ENCODE measurements at places on chromosomes 7 and 10.

- no peak for DNase-seq
These were observed 659 bp downstream of the OPTN start for GRCh38 chr10:13100349-13101294.

DNA sequence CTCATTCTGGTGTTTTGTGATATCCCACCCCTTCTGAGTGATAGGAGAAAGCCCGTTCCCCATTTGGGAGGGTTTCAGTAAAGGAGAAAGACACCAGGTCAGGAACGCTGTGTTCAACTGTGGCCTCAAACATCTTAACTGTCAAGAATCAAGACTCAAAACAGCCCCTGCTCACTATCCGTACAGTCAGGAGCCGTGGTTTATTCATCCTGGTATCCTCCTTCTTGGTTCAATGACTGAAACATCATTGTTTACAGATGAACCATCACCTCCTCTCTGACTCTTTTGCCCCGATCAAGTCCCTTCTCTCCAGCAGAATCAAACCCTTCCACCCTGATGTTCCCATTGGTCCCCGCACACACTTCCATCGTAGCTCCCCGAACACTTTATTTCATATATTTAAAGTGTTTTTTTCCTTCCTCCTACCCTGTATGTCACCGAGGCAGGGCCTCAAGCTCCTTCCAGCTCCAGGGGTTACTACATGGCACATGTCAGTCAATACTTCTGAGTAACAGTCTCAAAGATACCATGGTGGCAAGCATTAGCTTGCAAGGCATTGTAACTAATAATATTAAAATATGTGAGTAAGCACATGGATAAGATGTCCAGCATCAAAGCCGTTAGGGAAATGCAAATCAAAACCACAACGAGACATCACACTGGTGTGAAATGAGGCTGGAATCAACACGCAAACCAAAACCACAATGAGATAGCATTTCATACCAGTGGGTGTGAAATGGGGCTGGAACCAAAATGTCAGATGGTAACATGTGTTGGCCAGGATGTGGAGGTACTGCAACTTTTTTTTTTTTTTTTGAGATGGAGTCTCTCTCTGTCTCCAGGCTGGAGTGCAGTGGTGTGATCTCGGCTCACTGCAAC is 124.7 kb upstream of the C1QL3 start:
- DNase-seq, result no peak

- DNase-seq, result no peak
These were observed 105.8 kb upstream of the NFE2L3 start for GRCh38 chr7:26046150-26046549.

DNA sequence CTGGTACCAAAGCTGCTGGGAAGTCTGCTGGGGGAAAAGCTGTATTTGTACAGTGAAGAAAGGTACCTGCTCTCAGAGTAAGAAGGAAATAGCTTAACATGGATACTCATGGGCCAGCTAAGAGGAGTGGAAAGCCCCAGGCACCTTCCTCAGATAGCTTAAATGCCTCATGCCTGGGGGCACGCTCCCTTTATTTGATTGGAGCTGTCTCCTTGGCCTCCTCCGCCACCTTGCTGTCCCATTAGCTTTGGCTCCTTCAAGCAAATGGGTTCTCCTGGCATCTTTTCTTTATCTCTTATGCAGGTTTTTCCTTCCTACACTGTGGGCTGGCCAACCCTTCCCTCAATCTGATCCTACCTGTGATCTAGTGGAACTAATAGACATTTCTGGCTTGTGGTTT is 318.5 kb downstream of the SH2D4B start:
- DNase-seq, result no peak

DNA sequence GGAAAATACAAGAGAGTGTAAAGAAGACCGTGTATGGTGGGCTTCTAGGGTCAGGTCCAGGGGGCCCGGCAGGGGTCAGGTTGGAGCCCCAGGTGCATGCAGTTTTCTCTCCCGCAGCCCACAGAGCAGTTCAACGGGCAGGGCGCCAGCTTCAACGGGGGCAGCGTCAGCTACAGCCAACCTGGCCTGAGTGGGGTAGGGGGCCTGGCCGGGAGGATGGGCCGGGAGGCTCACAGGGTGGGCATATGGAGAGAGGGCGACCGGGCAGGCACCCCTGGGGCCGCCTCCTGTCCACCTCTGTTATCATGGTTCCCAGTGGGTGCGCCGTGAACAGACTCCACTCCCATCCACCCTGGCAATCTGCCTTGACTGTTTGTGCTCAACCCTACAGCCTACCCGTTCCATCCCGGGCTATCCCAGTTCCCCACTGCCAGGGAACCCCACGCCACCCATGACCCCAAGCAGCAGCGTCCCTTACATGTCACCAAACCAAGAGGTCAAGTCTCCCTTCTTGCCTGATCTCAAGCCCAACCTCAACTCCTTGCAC is 11.5 kb downstream of the ZMIZ2 start:
- DNase-seq, result no peak

GRCh38 chr10:58512491-58513187 is at the start of gene BICC1:
BICC1 (plus strand) TSS chr10:58512872; CDS start chr10:58513144, 272 bp downstream.
- DNase-seq, result no peak

GRCh38 chr10:44589181-44589943 is 204.5 kb upstream of the CXCL12 start:
- DNase-seq, result no peak

DNA sequence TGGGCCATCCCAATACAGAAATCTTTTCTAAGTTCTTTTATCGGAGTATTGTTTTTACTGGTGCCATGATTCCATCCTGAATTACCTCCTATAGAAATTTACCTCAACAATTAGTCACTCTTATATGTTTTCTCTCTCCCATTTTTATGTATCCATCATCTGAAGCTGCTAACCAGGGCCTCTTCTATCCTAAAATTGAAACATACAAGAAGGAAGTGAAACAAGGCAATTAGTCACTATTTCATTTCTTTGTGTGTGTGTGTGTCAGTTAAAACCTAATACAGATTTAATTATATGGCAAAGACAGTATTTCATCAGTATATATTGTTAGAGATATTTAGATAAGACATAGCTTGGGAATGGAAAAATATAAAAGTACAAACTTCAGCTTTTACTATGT is 148.4 kb upstream of the AHR start:
- DNase-seq, result no peak

GRCh38 chr10:20922033-20922432 is 24.9 kb upstream of the NEBL start:
- no peak for DNase-seq

DNA sequence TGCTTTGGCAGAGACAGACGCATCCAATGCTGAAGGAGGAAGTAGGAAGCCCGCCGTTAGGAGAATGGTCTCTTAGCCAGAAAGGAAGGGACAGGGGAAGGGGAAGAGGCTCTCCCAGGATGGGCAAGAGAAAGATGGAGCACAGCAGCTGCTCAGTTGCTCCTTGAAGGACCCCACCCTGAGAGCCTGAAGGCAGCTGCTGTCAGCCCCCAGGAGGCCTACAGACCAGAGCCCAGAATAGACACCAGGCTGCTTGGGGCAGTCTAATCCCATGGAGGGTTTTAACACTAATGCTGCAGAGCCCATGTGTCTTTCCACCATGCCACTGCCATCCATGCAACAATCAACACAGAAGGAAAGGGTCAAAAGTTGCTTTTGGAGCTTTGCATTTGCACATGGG is 3.5 kb upstream of the C7orf33 start:
- no peak for DNase-seq

DNA sequence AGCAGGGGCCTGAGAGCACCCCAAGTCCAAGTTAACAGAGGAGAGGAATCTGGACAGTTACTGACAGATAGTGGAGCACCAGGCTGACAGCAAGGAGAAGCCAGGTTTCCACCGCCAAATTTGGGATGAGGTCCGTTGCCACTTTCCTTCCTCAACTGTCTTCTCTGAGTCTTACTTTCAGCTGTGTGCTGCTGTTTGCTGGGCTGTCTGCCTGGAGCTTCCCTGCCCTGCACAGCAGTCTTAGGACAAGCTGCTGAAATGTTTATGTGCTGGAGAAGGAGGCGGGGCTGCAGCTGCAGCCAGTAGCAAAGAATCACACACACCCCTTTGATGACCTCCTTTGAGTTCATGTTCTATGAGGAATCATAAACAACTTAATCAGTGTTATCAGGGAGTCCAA is 17.4 kb upstream of the CYP3A7 start:
- DNase-seq, result no peak

- no peak for DNase-seq
These were observed 482 bp upstream of the CLDN12 start for GRCh38 chr7:90402785-90403173.

GRCh38 chr10:17128261-17128660 is 1.4 kb downstream of the CUBN start:
- no peak for DNase-seq

DNA sequence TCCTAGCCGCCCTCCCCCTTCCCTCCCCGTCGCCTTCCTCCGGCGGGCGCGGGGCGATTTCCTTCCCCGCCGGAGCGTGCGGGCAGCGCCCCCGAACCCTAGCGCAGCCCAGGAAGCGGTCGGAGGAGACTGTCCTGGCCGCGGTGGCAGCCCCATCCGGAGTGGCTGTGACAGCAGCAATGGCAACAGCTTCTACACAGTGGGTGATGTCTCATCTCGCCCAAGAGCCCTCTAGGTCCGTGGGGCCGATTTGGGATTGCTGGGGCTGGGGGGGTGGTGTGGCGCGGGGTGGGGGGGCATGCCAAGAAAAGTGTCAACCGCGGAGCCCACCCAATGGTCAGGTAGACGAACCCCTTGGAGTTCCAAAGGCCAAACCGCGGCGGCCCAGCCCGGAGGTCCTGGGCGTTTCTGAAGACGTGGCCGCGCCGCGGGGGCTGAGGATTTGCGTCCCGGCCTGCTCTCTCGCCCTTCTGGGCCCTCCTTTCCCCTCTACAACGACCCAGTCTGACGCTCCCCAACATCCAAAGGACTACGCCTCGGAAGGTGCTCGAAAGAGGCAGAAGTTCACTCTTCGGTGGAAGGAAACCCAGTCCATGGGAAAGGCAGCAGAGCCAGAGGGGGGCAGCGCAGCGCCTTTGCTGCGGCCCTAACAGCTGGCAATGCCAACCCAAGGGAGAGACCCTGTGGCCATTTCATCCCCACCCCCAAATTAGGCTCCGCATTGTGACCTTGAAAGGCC is 603 bp upstream of the TWIST1 start:
- no peak for DNase-seq

DNA sequence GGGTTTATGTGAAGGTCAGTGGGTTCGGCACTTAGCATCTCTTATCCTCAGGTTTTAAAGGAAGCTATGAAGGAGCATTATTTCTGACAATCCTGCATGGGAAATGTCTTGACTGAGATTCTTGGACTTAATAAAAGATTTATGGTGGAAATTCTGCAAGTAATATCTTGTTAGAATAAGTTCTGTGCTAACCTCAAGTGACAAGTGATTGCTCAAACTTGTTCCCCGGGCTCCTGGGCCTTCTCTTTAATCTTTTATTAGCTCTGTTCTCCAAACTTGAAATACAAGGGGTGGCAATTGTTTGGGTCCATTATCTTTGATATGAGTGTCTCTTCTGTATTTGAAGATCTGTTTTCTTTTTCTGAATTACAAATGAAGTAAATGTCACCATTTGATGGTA is 140.6 kb upstream of the CTBP2 start:
- DNase-seq, result no peak

GRCh38 chr7:94115316-94115715 is 111.2 kb upstream of the BET1 start:
- no peak for DNase-seq

DNA sequence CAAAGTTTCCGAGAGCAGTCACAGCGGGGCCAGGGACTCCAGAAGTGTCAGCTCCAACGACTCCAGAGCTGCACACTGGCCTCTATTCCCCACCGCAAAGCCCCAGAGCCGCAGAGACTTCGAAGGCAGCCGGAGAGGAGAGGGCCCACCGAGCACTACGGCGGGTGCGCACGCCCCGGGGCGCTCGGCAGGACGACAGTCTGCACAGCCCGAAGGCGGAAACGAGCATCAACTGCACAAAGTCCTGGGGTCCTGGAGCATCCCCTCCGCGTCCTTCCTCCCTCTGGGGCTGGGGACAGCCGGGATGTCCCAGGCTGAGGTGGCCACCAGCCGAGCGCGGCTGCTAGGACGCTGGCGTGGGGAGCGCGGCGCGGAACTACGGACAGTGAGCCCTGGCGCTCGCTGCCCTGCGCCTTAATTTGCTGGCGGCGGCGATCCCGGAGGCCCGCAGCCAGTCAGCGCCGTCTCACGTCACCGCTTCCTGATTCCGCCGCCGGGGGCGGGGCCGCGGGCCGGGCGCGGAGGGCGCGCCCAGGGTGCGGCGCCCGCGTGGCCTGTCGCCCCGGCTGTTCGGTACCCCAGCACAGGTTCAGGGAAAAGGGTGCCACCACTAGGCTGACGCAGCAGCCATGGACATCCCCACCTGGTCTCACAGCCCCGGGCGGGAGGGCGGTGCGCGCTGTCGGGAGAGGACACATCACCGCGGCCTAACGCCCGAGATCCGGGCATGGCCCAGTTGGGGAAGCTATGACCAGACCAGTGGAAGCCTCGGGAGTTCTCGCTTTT is at the start of gene TBX20:
TBX20 (minus strand) TSS at position 391 of the 786 bp plus-strand sequence. CDS start 480 bp downstream, outside the sequence.
- DNase-seq, result peak; percentile 22

DNA sequence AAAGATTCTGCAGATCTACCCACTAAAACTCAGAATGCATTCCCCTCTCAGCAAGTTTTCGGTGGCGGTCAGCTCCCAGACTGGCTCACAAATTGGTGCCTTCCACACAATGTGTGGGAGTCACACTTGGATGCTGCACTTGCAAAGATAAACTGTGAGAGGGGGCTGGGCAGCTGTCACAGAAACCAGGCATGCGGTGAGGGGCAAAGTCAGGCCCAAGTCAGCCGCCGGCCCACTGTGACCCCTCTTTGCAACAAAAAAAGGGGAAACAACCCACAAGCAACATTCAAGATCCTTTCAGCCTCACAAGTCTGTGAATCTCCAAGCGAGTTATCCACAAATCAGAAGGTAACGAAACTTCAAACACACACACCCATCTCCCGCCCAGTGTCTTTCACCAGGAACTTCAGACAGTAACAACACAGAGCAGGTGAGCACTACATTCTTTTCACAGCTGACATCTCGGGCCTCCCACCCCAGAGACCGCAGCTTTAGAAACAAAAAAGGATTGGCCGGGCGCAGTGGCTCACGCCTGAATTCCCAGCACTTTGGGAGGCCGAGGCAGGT is 32.0 kb downstream of the SNX8 start:
- no peak for DNase-seq

DNA sequence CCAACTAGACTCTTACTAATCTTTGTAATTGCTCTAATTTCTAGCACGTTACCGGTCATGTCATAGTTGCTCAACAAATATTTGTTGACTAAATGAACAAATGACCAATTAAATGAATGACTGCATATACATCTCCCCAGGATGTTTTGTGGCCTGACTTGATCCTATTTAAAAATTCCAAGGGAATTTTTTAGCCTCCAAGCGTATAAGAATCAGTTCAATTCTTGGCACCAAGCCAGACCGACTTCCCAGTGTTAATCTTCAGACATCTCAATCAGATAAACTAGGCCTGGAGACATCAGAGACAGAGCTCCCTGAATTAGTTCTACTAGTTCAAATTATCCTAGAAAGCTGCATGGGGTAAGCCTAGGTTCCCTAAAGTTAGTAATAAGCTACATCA is 96.0 kb downstream of the GSAP start:
- no peak for DNase-seq

Data from activated T-cell treated with anti-CD3 and anti-CD28 coated beads for 24 hours (primary cell).